ENCODE measurements at places on chromosomes 5 and 9.

- DNase-seq = no peak
Measured at GRCh38 chr5:97266576-97266975, 83.5 kb upstream of the RIOK2 start.

DNA sequence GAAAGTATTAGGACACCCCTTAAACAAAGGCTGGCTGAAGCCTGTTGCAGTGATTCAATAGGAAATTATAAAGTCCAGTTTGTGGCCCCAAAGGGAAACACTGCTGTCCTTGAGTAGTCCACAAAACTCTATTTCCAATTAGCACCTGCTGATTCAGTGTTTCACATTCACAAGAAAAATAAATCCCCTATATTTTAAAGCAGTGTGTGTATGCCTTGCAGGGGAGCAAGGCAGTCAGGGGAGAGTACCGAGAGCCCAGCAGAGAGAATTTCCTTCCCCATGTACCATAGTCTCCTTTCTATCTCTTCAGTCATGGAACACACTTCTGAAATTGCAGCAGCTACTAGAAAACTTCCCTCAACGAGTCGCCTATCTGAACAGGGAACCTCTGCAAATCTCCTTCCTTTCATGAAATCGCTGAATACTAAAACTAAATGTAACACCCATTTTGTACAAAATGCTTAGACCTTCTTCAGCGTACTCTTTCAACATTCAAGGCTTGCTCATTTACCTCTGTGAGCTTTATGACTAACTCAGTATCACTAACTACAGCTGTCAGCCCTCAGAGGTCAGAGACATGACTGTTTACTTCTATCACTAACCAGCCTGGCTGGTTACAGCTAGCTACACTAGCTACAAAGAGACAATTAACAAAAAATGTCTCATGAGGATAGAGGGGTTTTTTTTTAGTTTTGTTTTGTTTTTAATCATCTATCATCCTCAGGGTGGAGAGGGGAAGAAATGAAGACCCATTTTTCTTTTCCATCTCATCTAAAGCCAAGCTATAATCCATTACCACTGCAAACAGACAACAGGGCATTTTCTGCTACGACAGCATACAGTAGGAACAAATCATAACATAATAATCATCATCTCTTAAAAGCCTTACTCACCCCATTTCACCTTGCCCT, 188.7 kb downstream of the EBF1 start:
- DNase-seq = no peak

DNA sequence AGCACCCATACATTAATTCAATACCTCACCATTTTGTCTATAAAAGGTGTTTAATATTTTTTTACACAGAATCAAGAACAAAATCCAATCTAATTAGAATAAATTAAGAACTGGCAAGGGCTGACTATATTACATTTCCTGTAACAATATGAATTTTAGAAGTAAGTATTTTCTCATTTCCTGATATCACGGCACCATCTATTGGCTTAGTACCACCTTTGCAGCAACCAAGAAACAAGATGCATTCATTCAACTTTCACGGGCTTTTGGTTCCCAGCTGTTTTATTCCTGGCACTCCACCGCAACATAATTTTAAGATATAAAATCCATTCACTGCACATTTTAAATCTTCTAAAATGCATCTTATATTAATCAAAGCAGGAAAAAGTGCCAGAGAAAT, 20.6 kb downstream of the PSMB7 start:
- no peak for DNase-seq

GRCh38 chr5:178502401-178503100, 87.6 kb downstream of the COL23A1 start:
- no peak for DNase-seq

GRCh38 chr5:77015938-77016569, 14.2 kb upstream of the AGGF1 start:
- no peak for DNase-seq

- DNase-seq = no peak
Measured at GRCh38 chr9:123350590-123351310, 5.2 kb upstream of the CRB2 start.

DNA sequence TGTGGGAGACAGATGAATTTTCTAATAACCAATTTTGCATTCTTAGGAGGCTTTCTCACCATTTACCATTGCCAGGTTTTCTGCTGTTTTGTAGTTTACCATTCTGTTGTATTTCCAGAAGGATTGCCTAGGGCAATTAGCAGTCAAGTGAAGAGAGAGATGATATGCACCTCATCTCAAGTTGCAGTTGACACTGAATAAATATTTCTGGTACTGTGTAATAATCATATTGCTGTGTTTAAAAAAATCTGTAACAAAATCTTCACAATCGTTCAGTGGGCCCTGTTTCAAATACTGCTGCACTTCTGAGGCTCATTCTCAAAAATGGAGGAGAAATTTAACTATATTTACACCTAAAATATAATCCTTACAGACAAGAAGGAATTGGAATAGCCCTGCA, 706.1 kb upstream of the PTPRD start:
- DNase-seq = no peak

DNA sequence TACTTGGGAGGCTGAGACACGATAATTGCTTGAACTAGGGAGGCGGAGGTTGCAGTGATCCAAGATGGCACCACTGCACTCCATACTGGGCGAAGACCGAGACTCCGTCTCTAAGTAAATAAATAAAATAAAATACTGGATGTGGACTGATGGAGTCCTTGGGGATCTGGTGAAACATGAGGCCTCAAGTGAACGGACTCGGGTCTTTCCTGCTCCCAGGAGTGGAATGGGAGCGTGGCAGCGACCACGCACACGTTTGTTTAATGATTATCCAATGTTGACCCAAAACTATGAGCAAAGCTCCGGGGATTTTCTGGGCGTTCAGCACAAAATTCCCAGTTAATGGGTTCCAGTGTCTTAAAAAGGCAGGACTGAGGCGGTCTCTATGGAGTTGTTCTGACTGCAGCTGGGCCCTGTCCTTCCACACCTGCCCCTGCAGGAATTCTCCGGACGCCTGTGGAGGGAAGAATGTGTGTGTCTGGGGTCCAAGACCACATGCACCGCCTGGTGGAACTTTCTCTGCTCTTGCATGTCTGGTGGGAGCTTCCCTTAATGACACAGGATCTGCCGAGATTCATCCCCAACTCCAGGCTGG, 26.6 kb downstream of the NEK6 start:
- DNase-seq = no peak

DNA sequence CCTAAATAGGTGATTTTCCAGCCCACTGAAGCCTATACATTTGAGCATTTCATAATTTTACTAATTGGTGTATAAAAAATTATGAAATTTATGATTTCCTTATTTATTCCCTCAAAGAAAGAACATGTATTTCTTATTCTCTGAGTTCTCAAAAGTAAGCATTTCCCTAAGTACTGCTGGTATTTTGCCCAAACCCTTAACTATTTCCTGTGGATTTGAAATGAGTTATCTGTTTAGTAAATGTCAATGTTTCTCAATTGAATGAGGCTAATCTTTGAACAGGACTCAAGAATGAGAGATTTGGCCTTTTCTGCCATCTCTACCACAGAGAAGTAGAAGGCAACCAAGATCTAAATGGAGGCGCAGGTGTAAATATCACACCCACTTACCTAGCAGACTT, 751.7 kb downstream of the TLE1 start:
- no peak for DNase-seq

DNA sequence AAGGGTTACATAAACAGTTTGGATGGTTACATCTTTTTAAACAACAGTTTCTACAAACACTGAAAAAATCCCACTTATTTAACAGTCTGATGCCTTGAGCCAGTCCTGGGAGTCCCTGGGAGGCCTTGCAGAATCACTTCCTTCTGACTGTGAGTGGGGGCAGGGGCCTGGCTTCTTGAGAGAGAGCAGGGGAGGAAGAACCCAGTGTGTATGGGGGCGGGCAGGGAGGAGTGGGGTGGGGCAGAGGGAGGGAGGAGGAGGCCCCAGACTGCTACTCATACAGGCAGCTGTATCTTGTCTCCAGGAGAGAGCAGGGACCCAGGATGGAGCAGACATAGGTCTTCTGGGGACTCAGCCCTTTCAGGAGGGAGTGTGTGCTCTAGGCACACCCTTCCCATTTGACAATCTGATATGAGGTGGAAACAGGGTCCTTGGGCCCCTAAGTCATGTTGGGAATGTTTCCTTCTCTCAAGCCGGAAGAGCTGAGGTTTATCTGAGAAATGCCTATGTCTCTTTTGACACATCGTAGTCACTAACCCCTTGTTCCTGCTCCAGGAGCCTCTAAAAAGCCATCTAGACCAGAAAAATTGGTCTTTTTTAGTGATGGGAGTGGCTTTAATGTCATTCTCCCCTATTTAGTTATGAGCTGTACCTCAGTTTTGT, 52.8 kb downstream of the IRF1 start:
- DNase-seq = no peak

DNA sequence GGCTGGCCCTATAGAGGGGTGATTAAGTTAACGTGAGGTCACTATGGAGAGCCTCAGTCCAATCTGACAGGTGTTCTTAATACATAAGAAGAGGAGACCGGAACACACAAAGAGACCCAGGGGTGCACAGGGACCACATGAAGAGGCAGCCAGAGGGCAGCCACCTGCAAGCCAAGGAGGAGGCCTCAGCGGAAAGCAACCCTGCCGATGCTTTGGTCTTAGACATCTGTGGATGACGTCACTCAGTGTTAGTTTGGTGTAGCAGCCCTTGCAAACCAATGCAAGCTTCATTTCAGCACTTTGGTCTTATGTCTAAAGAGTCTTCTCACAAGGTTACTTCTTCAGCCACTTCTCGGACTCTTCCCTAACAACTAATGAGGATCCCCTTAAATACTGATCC, 47.6 kb upstream of the GRHPR start:
- no peak for DNase-seq
